Sciatic nerve (tissue), 2 donors: ENCODE measurements at places on chromosomes 2 and 18.

DNA sequence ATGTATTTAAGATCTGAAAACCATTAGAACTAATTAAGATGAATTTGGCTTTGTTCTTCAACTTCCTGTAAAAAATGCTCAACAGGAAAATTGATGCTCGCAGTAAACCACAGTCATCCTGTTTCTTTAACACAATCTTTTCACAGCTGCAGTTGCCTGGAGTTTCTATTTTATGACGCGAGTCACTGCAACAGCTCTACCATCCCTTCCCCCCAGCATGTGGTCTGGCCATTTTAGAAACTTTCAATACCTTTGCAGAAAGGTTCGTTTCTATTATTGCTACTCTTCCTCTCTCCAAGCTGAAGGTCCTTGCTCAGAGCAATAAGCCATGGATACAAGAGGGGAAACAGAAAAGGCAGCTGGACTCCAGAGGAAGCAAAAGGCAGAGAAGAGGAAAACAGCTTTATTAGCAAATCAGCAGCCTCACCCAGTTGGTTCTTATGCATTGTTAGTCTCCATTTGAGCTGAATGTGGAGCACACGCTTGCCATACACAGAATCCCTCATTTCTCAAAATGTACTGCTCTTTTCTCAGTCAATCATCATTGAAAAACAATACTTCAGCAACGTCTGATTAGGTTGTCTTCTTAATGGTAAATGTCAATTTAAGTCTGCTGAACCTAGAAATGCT is 3.9 kb downstream of the WIPF1 start:
- no peak for DNase-seq

DNA sequence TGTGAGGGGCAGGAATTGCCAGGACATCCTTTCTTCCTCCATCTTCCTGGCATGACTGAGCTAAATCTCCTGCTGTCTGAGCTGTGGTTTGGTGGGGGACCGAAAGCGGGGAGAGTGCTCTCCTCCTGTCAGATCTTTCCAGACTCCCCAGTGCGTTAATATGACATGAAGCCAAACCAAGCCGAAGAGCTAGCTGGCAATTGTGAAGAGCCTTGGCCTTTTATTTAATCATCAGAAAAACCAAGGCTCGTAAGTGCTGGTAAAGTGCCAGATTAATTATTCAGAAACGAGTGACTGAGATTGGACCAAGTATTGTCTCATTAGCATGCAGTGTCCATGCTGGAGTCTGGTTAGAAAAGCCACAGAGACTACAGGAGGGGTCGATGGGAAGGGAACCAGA is 14.5 kb upstream of the LRPPRC start:
- DNase-seq = no peak

- no peak for DNase-seq
These were observed 408.5 kb downstream of the ZEB2 start for GRCh38 chr2:144111437-144111836.

DNA sequence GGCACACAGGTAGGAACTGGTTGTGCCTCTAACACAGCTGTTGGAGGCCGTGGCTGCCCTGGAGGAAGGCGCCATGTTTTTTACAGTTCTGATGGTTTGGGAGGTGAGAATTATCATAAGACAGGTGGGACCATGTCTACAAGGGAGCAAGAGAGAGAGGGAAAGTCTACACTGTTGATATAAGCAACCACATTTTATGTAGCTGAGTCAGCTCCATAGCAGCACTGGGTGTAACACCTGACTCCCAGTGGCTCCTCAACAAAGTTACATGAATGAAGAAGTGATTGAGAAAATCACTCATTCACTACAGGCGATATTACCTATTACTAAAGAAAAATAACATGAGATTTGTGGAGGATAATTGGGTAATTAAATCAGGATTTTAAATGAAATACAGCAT is 41.3 kb upstream of the ACAA2 start:
- DNase-seq = no peak

- no peak for DNase-seq
These were observed 209.5 kb upstream of the HAAO start for GRCh38 chr2:43001787-43002468.

GRCh38 chr2:172740856-172741255 is 5.2 kb downstream of the RAPGEF4 start:
- DNase-seq = no peak

DNA sequence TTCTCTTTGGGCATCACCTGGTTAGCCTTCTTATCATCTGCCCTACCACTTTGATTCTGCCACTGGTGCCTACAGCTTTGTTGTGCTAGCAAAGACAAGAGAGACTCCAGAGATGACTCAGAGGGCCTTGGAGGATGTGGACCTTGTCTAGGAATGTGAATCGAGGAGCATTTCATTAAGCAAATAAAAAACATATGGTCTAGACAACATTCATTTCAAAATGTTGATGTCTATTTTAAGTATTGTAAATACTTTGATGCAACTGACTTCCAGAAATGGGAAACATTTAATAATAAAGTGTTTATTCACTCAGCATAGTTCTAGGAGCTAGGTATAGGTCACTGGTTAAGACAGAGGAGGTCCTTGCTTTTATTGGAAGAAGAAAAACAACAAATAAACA is 195.5 kb downstream of the CDCA7 start:
- DNase-seq = no peak

GRCh38 chr2:191740759-191741158 is 62.8 kb downstream of the NABP1 start:
- DNase-seq = no peak

GRCh38 chr18:22277758-22278157 is 108.4 kb downstream of the GATA6 start:
- no peak for DNase-seq

DNA sequence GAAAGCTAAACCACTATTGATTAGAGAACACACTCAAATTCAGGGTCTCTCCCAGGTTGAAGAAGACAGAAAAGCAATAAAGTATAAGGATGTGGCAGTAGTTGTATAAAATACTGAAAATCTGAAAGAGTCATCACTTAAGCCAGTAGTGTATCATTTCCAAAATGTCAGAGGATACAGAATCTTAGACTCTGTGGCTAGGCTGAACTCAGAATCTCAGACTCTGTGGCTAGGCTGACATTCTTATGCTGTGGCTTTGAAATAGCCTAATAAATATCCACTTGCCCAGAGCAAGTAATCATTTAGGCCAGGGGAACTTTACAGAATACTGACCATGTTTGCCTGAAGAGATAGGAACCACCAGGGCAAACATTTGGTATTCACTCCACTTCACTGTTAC is 13.1 kb downstream of the MCFD2 start:
- DNase-seq = no peak

- no peak for DNase-seq
These were observed 2.8 kb upstream of the ZNF236 start for GRCh38 chr18:76819411-76820136.

- no peak for DNase-seq
These were observed 118.2 kb upstream of the IL1R2 start for GRCh38 chr2:101873543-101873942.

DNA sequence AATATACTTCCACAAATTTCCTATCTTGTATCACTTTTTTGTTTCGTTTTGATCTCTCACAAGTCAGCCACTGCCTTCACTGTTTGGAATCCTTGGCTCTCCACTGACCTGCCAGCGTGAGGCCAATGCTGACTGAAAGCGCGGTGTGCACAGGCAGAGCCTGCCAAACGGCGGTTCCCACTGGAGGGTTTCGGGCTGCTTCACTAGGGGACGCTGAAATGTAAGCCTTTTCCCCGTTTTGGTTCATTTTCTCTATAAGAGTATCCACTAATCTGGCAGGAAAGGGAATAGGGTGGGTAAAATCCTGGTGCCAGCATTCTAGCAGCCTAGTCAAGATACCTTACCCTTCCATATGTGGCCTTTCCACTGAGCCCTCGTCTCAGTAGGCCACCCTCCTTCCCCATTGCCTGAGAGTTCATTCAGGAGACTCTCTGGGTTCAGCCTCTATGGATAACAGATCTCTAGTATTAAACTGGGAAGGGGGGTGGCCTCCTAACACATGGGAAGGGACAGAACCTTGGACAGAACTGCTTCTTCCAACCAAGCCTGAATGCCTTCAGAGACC is 91.5 kb downstream of the DYM start:
- no peak for DNase-seq

DNA sequence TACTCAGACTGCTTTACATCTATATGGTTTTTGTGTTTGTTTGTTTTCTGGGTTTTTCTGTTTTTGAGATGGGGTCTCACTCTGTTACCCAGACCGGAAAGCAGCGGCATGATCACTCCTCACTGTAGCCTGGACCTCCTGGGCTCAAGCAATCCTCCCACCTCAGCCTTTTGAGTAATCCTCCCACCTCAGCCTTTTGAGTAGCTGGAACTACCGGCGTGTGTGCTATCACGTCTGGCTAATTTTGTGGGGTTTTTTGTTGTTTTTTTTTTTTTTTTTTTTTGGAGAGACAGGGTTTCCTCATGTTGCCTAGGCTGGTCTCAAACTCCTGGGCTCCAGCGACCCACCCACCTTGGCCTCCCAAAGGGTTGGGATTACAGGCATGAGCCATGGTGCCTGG is 9.1 kb downstream of the MAP3K2 start:
- no peak for DNase-seq

- peak; percentile 96 for DNase-seq
These were observed 15.1 kb downstream of the C2orf74 start for GRCh38 chr2:61176755-61177726.

DNA sequence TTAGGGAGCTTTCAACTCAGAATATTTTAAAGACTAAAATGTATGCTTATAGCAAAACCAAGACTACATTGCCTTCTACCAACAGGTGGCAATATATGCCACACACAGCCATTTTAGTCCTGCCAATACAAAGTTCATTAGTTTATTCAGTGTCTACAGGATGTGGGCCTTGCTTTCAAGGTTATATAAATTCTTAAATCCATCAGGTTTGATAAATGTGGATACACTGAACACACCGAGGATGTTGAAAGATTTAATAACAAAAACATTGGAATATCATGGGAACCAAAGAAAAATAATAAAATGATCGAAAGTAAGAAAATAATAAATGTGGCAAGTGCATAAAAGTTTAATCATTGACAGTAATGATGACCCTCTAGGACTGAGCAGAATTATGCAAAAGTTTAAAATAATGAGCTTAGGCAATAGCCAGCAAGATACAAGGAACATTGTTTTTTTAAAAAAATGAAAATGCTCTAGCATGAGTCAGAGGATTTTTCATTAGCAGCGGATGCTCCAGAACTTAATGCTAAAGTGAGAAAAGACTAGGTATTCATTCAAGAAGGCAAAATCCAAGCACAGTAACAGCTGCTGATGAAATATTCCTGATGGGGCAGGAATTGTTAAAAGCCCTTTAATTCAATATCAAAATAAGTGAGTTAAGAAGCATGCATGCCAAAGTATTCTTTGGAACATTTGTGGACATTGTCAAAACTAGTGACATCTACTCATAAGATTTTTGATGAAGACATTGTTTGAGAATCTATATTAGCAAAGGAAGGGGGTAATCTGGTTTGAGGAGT is 14.2 kb downstream of the SCN9A start:
- DNase-seq = no peak

- DNase-seq = no peak
These were observed 73.9 kb downstream of the PIAS2 start for GRCh38 chr18:46843372-46843771.
